ENCODE measurements at places on chromosomes 4 and X.

GRCh38 chr4:150229520-150229919 lies 151.3 kb downstream of the DCLK2 start:
- no peak for DNase-seq

DNA sequence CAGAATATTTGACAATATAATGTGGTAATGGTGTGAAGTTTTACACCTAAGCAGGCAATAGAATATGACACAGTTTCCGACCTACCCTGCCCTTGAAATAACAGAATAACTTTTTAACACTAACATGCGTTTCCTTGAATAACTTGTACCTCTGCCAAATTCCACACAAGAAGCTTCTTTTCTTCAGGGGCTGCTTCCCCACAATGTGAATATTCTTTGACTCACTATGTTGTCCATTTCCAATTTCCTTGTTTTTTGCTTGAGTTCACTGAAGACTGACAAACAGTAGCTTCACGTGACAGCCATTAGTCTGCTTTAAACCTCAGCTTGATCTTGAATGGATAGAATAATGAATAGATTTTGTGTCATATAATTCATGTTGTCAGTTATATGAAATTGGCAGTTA lies 14.3 kb downstream of the SHROOM3 start:
- no peak for DNase-seq

GRCh38 chr4:11428231-11428898 lies at the start of gene HS3ST1:
TSS of gene HS3ST1 (minus strand) at chr4:11428894. CDS start at chr4:11400005, 28,889 bp downstream.
- no peak for DNase-seq

GRCh38 chr4:152064282-152064681 lies 303.5 kb upstream of the GATB start:
- DNase-seq = no peak

GRCh38 chrX:42269186-42269585 lies 345.8 kb upstream of the CASK start:
- DNase-seq = no peak
